ENCODE measurements at places on chromosomes 11 and 22.
A peak's percentile ranks its signal among the peaks of the same experiment; 100 is the strongest.

- DNase-seq, result no peak
These were observed 860 bp downstream of the PRMT3 start for GRCh38 chr11:20388096-20389055.

DNA sequence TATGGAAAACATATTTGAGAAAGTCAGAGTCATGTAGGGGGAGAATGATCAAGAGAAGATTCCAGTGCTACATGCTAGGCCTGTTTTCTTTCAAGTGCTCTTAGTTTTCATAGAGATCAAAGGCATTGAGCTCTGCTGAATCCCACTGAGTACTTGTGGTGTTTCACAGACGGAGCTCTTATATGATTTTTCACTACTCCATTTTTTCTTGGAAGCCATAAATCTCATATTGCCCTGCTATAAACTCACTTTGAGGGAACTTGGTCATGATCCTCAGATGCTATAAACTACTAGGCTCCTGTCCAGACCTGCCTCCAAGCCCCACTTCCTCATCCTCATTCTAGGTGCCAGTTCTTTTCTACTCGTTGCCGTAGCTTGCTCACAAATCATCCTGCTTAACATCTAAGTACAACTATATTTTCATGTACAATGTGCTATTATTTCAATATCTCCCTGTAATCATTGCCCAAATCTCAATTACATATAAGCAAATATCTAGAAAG is 180.8 kb upstream of the CCDC179 start:
- no peak for DNase-seq

DNA sequence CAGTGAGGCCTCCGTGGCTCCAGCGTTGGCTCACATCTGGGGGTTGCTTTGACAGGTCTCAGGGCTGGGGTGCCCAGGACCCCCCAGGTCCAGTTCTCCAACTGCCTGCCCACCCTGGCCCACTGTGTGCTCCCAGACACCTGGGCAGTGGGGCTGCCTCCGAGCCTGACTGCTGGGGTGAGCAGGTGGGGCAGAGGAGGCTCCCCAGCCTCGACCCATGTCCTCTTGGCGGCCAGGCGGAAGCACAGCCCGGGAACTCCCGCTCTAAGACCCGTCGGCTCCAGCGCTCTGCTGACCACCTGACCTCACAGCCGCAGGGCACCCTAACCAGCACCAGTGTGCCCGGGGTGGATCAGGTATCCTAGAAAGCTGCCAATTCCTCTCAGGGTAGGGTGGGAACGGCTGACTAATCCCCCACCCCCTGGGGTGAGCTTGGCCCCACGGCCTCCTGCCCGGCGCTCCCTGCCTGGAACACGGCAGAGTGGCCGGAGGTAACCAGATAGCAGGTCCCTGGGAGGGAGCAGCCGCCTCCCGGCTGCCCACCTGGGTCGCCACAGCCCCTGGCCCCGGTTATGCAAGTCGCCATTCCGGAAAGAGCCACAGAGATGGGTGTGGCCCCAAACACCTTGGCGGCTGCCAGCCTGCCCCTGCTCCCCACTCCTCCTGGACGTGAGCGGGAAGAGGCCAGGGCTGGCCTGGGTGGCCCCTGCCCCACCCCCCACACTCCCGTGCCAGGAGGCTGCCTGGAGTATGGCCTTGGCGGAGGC is 19.2 kb upstream of the MUC5B start:
- DNase-seq, result no peak

DNA sequence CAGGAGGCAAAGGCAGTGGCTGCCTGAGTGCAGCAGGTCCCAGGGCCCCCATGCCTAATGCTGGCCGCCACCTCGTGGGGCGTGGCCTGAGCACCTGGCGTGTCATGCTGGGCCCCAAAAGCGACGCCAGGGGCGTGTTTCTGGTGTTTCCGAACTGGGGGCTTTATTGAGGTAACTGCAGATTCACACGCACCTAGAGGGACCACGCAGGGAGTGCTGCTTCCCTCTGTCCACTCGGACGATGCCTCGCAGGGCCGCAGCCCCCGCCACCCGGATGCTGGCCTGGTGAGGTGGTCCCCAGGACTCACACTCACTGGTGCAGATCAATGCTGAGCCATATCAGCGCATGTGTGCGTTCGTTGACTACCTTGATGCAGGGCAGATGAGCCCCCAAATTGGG is 736.2 kb downstream of the BRD1 start:
- no peak for DNase-seq

DNA sequence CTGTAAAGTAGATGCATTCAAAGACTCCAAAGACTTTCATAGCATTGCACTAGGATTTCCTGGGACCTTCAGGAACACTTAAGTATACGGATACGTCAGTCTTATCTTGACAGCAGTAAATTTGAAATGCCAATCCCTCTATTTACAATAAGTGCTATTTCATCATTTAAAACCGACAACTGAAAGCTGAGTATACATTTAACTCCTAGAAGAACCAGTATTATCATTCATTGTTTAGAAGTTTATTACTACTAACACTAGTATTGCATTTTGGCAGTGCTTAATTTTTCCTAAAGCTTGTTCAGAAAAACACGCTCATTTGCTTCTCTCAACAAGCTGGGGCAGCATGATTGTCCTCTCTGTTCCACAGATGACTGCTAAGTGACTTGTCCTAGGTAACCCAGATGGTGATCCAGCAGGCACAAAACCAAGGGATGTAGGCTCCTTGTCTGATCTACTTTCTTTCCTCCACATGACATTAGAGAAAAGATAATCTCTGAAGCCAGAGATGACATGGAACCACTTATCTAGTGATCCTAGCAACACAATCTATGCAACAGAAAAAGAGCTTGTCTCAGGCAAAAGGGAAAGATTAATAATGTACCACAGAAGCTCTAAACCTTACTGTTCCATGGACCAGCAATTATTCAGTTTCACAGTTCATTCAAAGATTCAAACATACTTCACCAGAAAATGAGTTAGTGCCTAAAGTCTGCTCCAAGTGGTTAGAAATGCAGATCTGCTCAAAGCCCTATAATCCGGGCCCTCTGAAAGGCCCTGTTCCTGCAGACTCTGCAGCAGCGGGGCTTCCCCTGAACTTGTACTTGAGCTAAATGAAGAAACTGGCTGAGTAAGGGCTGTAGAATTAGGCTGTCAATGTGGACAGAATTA is 5.2 kb downstream of the MAML2 start:
- DNase-seq, result peak; percentile 41

DNA sequence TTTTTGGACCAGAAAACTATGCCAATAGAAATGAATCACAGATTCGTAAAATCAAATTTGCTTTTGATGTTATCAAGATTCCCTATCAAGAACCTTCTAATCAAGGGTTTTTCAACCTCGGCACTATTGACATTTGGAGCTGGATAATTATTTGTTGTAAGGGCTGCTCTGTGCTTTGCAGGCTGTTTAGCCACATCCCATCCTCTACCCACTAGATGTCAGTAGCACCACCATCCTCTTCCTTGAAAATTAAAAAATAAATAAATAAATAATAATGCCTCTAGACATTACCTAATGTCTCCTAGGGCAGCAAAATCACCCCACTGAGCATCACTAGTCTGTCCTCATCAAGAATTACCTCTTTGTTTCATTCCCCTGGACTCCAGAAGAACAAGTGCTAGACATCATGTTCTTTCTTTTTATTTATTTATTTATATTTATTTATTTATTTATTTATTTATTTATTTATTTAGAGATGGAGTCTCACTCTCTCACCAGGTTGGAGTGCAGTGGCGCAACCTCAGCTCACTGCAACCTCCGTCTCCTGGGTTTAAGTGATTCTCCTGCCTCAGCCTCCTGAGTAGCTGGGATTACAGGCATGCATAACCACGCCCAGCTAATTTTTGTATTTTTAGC is 744.7 kb downstream of the KCNA4 start:
- no peak for DNase-seq

- no peak for DNase-seq
These were observed 20.6 kb downstream of the MSANTD4 start for GRCh38 chr11:106001304-106002012.

- no peak for DNase-seq
These were observed 68.1 kb downstream of the PDE2A start for GRCh38 chr11:72605973-72606747.

DNA sequence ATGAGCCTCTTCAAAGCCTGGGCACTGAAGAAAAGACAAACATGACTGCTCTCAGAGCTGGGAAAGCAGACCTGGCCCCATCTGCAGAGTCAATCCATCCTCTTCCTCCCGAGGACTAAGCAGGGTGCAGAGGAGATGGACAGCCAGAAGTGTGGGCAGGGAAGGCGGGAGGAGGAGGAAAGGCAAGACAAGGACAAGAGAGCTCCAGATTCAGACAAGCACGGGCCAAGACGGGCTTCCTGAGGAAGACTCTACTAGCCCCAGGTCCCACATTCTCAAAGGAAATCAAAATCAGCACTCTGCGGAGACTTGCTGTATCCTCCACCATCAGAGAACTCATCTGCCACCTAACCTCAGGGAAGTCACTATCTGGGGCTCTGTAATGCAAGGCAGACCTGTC is 28.5 kb downstream of the OPCML start:
- no peak for DNase-seq
